ENCODE measurements at places on chromosomes 13 and 19.

- no peak for DNase-seq
These were observed 844 bp downstream of the ARRDC2 start for GRCh38 chr19:18008814-18009213.

GRCh38 chr13:51689663-51689996 is 105.4 kb downstream of the WDFY2 start:
- DNase-seq: no peak

DNA sequence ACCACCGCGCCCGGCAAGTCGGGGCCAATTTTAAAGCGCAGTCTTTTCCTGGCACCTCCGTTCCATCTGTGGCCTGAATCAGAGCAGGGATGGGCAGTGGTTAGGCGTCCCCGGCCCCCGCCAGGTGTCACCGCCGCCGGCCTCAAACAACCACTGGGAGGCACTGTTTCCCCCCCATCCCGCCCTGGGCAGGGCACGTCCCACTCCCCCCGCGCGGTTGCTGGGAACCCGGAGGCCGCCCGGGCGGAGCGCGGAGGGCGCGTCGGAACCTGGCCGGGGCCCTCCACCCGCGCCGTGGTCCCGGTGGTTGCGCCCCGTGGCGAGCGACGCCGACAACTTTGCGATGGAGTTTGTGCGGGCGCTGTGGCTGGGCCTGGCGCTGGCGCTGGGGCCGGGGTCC is at the start of gene GRIN3B:
TSS of gene GRIN3B (plus strand) at position 325 of the 400 bp plus-strand sequence. CDS start at position 344, 19 bp downstream.
- peak; percentile 73 for DNase-seq

DNA sequence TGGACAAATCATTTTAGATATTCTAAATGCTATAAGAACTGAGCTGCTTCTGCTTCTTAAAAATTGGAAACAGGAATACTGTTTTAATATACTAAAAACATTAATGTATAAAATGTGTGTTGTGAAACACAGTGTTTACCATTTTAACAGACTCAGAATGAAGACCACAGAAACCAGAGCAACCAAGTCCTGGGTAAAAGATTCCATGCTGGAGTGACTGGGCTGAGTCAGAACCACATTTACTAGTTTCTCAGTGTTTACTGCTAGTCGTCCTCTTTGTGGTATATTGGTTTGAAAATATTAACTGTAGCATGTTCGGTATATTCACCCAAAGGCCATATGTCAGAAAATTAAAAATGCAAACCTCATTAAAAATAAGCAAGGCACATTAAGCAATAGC is 31.9 kb downstream of the ANKRD10 start:
- DNase-seq: no peak

DNA sequence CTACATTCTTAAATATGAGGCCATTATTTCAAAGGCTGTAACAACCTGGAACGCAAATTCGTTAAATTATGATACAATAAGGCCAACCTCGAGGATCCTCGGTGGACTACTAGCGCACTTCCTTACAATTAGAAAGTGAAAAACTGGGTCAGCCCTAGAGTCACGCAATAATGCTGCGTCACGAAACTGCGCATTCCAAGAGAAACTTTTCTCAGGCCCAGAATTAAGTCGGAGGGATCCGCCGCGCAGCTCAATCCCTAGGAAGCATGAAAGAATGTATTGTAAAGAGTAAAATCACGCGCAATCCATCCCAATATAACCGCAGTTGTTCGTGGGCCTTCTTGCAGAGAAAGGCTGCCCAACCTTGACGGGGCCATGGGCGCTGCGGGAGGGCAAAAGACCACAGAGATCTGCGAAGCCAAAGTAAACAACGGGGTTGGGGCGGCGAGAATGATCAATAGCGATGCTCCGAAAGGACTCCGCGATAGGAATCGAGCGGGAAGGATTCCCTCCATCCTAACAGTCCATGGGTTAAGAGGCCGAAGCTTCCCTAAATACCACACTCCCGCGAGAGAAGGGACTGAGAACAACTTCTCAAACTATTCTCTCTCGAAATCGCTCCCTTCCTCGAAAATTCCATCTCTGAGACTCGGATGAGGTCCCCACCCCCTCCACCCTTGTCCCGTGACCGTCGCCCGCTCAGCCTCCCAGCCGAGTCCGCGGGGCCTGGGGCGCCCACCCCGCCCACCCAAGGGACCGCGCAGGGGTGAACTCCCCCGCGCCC is 564 bp downstream of the SPART start:
- DNase-seq: no peak

- no peak for DNase-seq
These were observed 97.4 kb upstream of the AKAP11 start for GRCh38 chr13:42174344-42175162.

- peak; percentile 47 for DNase-seq
These were observed 629 bp downstream of the IZUMO4 start for GRCh38 chr19:2097203-2097885.

Measured in activated naive CD4-positive, alpha-beta T cell treated with anti-CD3 and anti-CD28 coated beads, Interleukin-2, amount 50 U/mL, for 72 hours (primary cell).